Sigmoid colon (tissue), 7 donors: ENCODE measurements at places on chromosomes 3 and 15. TPM values are rescaled to one million over a fixed set of nuclear protein-coding genes. Genes with fewer than 3 reads are reported as not detected.

DNA sequence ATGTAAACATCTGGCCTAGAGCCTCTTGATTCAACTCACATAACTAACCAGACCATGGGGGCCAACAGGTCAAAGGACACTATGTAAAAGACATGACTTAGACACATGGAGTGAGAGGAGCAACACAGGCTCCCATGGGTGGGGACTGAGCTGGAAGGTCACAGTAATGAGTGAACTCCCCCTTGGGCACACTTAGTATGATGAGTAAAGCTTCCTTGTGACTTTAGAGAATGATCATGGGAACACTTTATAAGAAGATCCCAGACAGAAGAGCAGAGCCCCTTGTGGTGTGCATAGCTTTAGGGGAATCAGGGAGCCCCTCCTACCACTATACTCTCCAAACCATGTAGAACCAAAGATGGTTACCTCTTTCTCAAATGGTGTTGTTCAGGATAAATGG is 10.2 kb downstream of the GCSAM start:
- no peak for DNase-seq

C3orf49 gene
- polyA plus RNA-seq, result not detected

DNA sequence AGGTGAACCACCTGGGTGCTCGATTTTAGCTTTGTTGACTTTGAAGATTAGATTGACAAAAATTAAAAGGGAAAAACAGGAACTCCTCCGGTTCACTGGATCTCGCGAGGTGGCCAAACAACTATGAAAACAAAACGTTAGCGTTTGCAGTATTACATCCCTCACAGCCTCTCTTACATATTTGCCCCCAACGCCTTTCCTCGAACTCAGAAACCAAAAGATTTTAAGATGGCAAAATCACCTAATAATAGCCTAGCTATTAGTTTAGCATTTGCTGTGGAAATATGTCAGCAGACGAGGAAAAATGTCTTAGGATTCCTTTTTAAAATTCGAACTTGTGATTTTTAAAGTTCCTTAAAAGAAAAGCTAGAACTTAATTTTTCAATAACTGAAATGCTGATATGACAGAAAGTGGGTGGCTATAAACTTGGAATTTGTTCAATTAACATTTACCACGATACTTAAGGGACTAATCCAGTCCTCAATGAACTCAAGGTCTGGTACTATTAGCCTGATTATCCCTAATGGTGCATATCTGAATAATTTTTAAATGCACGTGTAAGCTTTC is 491 bp upstream of the SENP7 start:
- DNase-seq, result no peak

DNA sequence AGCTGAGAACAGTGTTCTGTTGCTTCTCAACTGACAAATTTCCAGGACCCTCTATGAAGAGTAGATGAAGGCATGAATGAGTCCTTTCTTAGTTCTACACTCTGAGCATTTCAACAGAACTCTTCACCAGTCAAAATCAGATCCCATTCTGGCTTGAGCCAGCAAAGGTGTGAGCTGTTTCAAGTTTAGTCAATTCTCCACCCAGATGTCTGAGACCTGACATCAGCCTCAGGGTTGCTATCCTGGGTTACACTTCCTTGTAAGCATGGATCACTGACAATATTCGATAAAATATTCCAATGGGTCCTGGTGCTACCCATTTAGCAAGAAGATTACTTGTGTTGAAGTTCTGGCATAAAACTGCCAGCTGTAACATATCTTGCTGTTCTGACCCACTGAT is 97.6 kb upstream of the PPP2R3A start:
- DNase-seq, result no peak

RTP1 gene
- not detected for polyA plus RNA-seq

DNA sequence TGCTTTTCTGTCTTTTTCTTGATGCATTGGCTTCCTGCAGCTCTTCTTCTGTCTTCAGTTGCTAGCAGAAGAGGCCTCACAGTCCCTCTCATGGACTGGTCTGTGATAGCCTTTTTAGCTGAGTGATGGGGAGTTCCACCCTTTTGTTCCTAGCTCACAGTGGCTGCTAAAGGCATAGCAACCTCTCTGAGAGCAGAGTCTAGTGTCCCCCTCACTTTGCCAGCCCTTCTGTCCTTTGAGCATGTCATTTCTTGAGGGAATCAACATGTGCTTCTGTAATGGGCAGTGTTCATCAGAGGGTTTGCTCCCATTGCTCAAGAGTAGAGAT is 44.4 kb downstream of the GAP43 start:
- no peak for DNase-seq

ISLR2 gene
- 1.1 TPM for polyA plus RNA-seq

GRCh38 chr3:81967393-81967792 is 205.9 kb upstream of the GBE1 start:
- DNase-seq, result no peak

SLC22A14 gene
- polyA plus RNA-seq, result 0.09 TPM

GRCh38 chr15:20671675-20672074 is 130.1 kb upstream of the GOLGA6L6 start:
- no peak for DNase-seq

- no peak for DNase-seq
These were observed 18.5 kb downstream of the ATP8B4 start for GRCh38 chr15:50100486-50100885.

- no peak for DNase-seq
These were observed 62.2 kb downstream of the SUMF1 start for GRCh38 chr3:4404881-4405280.

- DNase-seq, result no peak
These were observed 61.6 kb downstream of the MEIS2 start for GRCh38 chr15:37038716-37039106.

LRRIQ4 gene
- not detected for polyA plus RNA-seq

DNA sequence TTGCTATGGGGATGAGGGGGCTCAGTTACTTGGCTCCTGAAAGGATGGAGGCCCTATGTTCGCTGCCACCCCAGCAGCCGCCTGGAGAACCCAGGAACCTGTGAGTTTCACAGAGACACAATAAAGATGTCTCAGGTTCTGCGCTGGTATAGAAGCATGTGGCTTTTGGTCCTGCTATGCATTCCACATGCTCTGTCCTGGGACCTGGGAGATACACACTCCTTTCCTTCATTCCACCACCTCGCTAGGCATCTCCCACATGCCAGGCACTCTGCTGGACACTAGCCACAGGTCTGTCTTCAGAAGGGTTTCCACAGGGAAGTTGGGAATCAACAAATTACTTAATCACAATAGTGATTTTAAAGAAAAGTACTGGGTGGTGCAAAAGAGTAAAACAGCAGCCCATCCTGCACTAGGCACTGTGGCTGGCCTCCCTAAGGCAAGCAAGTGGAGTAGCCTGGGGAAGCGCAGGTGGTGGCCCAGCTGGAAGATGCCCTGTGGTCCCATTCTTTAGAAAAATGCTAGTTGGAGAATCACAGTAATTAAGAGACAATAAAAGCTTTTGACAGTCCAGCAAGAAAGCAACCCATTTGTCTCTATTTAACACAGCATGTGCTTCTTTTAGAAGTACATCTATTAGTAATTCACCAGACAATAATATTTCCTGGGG is 408.9 kb upstream of the WNT5A start:
- no peak for DNase-seq

DNA sequence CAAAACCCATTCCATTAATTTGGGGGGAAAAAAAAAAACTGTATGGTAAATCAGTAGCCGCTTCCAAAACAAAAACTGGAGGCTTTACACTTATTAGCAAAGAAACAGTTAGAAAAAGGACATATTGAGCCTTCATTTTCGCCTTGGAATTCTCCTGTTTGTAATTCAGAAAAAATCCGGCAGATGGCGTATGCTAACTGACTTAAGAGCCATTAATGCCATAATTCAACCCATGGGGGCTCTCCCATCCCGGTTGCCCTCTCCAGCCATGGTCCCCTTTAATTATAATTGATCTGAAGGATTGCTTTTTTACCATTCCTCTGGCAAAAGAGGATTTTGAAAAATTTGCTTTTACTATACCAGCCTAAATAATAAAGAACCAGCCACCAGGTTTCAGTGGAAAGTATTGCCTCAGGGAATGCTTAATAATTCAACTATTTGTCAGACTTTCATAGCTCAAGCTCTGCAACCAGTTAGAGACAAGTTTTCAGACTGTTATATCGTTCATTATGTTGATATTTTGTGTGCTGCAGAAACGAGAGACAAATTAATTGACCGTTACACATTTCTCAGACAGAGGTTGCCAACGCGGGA is 9.4 kb upstream of the RPL24 start:
- DNase-seq, result no peak

DNA sequence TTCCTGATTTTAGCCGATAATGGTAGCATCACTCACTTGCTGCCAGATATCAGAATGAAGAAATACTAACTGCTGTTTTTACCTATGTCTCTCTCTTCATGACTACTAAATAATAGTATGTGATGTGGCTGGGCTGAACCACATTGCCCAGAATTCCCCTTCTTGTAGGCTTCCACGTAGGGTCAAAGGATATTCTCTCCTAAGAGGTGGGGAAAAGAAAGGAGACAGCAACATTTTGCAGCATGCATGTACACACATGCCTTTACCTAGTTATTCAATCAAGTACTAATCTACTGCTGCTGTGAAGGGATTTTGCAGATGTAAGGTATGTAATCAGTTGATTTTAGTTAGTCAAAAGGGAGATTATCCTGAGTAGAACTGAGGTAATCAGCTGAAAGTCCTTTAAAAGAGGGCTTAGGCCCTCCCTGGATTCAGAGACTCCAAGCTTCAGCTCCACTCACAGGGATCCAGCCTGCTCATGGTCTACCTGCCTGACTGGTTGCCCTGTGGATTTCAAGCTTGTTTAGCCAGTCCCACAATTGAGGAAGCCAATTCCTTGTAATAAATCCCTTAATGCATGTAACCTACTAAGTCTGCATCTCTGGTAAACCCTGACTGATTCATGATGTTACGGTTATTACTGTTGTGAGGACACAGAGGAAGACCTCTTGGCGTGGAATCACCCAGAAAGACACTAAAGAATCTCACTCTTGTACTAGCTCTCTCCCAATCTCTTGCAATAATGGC is 20.4 kb downstream of the PLD1 start:
- no peak for DNase-seq

- no peak for DNase-seq
These were observed 97.4 kb upstream of the KLF13 start for GRCh38 chr15:31228980-31229826.
